ENCODE measurements at places on chromosomes 4 and X. TPM values are rescaled to one million over a fixed set of nuclear protein-coding genes. Genes with fewer than 3 reads are reported as not detected.

- H3K4me3 ChIP-seq, result peak overlapping the region; percentile 55
- peaks cover 30% of the 10 kb centered on the region for H3K4me1 ChIP-seq
- ATAC-seq, result peak; percentile 54
- H3K27me3 ChIP-seq, result peaks cover 24% of the 10 kb centered on the region
- peak overlapping the region; percentile 75 for H3K27ac ChIP-seq
These were observed 501 bp downstream of the ZNF518B start for GRCh38 chr4:10456595-10457254.

DNA sequence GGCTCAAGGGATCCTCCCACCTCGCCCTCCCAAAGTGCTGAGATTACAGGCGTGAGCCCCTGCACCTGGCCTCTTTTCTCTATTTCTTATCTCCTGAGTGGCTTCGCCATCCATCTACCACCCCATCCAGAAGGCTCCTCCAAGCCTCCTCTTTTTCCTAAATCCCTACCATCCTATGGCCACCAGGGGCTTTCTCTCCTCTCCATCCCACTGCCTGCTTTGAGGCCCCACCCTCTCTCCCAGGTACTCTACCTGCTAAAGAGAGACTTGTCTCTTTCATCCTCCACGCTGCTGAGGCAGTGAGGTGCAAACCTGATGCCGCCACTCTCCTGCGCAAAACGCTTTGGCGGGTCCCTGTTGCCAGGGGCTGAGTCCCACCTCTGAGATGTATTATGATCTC lies 7.0 kb downstream of the RS1 start:
- H3K4me1 ChIP-seq, result no peaks in the 10 kb centered on the region
- no peak for ATAC-seq
- no peak overlapping the region for H3K4me3 ChIP-seq
- no peaks in the 10 kb centered on the region for H3K27me3 ChIP-seq
- no peak overlapping the region for H3K27ac ChIP-seq

GRCh38 chrX:49876750-49877149 lies 2.5 kb upstream of the USP27X start:
- H3K27ac ChIP-seq, result no peak overlapping the region
- H3K27me3 ChIP-seq, result no peaks in the 10 kb centered on the region
- H3K36me3 ChIP-seq, result no peaks in the 10 kb centered on the region
- ATAC-seq, result no peak

GRCh38 chrX:140709421-140709846 lies at the start of gene LINC00632:
LINC00632 (plus strand) TSS chrX:140709759.
- no peaks in the 10 kb centered on the region for H3K36me3 ChIP-seq
- no peaks in the 10 kb centered on the region for H3K4me1 ChIP-seq
- no peaks in the 10 kb centered on the region for H3K27me3 ChIP-seq
- H3K27ac ChIP-seq, result no peak within 1 kb of the TSS
- no peak for ATAC-seq

GRCh38 chrX:111719426-111720210 lies 38.6 kb downstream of the ALG13 start:
- H3K27me3 ChIP-seq, result no peaks in the 10 kb centered on the region
- no peaks in the 10 kb centered on the region for H3K4me1 ChIP-seq
- no peak overlapping the region for H3K4me3 ChIP-seq
- no peak overlapping the region for H3K27ac ChIP-seq
- ATAC-seq, result no peak

DNA sequence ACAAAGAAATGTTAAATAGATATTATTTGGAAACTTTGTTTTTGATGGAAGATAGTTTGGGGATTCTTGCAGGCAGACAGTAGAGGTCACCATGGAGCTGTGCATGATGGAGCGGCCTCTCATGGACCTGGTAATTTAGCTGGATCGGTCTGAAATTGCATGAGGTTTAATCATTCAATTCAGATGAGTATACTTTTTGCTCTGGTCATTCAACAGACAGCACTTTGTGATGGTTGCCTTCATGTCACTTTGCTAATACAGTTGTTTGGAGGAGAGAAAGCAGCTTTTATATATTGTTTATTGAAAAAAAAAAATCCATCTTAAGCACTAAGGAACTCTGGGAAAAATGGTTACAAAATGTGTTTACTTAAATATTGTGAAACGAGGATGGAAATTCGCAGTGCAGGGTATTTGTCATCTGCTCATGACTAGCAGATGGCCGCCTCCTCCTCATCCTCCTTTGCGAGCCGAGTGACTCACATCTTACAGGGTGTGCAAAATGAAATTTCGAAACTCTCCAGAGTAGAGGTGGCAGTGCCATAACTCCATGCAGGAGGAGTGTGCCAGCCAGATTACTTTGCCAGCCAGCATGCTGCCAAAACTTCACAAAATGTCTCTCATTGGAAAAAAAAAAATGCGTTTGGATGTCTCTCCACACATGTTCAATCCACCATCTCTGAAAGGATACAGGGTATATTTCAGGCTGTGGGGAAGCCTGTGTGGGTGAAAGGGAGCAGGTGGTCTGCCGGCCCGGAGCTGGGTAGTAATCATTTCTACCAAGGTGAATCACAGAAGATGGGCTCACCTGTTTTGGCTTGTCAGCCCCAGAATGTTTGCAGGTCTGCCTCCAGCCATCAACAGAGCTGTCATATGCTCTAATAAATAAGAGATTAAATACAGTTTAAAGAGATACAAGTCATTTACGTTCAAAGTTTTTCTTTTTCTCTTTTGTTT lies 314.9 kb upstream of the DIPK2B start:
- peaks cover 27% of the 10 kb centered on the region for H3K4me1 ChIP-seq
- no peak overlapping the region for H3K4me3 ChIP-seq
- no peaks in the 10 kb centered on the region for H3K36me3 ChIP-seq
- ATAC-seq, result peak; percentile 94
- no peaks in the 10 kb centered on the region for H3K27me3 ChIP-seq
- H3K27ac ChIP-seq, result peak overlapping the region; percentile 70

DNA sequence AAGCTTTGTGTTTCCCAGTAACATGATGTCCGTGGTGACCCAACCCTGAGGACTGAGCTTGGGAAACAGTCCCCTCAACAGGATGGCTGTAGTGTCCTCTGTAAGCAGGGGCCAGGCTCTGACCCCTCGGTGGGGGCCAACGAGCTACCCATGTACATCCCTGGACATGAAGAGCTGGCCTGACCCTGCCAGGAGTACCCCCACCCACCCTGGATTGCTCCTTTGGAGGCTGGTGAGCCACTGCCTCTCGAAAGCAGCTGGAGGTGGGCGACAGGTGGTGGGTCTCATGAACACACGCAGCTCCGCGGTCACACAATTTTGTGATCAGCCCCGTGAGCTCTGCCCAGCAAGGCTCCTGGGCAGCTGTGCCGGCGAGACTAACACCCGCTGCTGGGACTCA lies 33.5 kb downstream of the NSG1 start:
- H3K36me3 ChIP-seq, result no peaks in the 10 kb centered on the region
- H3K4me1 ChIP-seq, result no peaks in the 10 kb centered on the region
- H3K27ac ChIP-seq, result no peak overlapping the region
- no peak for ATAC-seq
- H3K27me3 ChIP-seq, result no peaks in the 10 kb centered on the region
- no peak overlapping the region for H3K4me3 ChIP-seq

GRCh38 chr4:153191795-153192363 lies 12.4 kb upstream of the TRIM2 start:
- no peaks in the 10 kb centered on the region for H3K27me3 ChIP-seq
- H3K4me3 ChIP-seq, result no peak overlapping the region
- no peak for ATAC-seq
- H3K27ac ChIP-seq, result no peak overlapping the region
- H3K4me1 ChIP-seq, result no peaks in the 10 kb centered on the region
- H3K36me3 ChIP-seq, result no peaks in the 10 kb centered on the region

GRCh38 chr4:76736414-76736813 lies 161.5 kb downstream of the SOWAHB start:
- peak overlapping the region; percentile 91 for H3K27ac ChIP-seq
- H3K4me3 ChIP-seq, result no peak overlapping the region
- H3K4me1 ChIP-seq, result peaks cover 14% of the 10 kb centered on the region
- ATAC-seq, result peak; percentile 8

ZNF827 gene
- 14.5 TPM for total RNA-seq

ODAPH gene
- total RNA-seq, result not detected

CT45A2 gene
- total RNA-seq, result not detected
